ENCODE measurements at places on chromosomes 11 and 22.

- DNase-seq = no peak
Measured at GRCh38 chr11:12152321-12152720, 41.9 kb downstream of the MICAL2 start.

DNA sequence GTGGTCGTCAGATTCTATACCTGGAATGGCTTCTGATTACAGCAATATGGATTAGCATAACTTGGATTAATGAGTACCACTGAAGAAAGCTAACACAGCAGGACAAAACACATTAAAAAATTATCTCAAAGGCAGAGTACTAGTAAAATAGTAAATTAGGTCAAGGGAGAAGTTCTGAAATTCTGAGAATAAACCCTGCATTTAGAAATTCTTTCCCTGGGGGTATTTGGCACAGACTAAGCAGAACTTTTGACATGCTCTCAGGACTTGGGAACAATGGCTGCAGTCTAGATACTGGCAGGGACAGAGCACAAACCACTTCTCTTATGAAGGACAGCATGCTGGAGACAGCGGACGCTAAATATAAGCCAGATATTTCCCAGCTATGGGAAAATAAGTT is 85.6 kb upstream of the GRIA4 start:
- DNase-seq = no peak

DNA sequence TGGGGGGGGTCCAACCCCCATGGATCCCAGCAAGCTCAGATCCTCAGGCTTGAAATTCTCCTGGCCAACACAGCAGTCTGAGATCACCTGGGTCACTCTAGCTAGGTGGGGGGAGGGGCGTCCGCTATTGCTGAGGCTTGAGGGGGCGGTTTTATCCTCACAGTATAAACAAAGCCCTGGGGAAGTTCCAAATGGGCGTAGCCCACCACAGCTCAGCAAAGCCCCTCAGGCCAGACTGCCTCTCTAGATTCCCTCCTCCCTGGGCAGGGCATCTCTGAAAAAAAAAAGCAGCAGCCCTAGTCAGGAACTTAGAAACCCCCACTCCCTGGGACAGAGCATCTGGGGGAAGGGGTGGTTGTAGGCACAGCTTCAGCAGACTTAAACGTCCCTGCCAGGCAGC is 16.7 kb downstream of the TRPC6 start:
- no peak for DNase-seq

DNA sequence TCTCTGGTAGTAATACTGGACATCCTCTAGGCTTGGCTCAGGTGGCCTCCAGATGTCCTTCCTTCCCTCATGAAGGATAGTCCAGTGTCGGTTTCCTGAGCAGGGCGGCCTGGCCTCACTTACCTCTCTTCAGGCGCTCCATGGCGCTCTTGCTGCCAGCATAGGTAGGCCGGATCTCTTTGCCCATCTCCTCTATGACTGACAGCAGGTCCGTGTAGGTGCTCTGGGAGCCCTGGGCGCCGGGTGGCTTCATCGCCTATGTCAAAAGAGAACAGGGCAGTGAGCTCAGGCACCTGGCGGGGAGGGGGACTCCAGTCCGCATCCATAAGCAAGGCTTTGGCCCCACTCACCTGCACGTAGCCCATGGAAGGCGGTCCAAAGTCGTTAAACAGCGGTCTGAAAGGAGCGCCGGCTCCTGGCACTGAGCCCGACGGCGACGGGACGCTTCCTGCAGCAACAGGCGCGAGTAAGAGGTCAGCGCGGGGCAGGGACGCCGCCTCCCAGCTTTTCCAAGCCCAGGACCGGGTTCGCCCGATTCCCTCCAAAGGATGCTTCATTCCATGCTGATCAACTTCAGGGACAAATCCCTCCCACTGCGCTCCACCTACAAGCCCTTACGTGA is 609 bp downstream of the CDK2AP2 start:
- no peak for DNase-seq

GRCh38 chr11:72808331-72808798 is 5.8 kb upstream of the ATG16L2 start:
- DNase-seq = no peak

DNA sequence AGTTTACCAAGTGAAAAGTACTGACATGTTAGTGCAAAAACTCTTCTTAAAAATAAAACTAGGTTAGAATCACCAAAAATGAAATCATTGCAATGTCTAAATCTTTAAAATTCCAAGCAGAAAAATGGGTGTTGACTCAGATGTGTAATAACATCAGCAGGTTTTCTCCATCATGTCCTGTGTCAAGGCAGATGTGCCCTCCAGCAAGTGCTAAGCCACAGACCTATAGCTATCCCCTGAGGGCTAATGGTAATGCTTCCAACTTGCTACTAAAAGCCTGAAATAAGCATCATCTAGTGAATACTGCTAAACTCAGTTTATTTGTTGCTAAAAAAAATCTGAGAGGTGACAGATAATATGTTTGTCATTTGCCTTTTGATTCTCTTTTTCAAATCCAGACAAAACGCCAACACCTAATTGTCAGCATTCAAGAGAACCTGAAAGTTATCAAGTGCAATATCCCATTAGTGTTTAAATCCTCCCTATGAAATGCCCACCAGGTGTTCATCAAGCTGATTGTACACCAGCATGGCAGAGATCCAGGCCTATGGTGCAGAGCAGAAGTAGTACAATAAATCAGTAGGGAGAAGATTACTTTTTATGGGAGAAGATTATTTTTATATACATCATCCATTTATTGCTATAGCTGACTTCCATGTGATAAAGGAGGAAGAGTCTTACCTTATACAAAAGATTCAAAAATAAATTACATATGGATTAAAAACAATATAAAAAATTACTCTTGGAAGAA is 55.1 kb upstream of the SYT9 start:
- no peak for DNase-seq

DNA sequence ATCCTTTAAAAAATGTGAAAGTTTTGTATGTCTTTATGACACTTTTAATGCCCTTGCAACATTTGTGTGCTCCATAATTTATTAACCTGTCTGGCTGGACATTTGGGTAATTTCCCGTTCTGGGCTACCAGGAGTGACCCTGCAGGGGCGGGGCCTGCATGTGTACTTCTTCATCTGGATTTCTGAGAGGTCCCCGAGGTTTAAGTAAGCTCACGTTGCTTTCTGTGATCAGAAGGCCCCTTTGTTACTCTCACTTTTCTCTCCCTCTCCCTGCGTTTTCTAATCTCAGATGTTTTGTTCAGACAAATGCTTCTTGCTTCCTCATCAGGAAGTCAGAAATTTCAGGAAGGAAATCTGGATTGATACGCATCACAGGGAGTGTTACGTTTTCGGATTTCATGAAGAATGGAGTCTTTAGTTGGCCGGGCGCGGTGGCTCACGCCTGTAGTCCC is 78.9 kb upstream of the CRYBB3 start:
- DNase-seq = no peak

- DNase-seq = no peak
Measured at GRCh38 chr11:27089746-27090145, 49.1 kb downstream of the BBOX1 start.

DNA sequence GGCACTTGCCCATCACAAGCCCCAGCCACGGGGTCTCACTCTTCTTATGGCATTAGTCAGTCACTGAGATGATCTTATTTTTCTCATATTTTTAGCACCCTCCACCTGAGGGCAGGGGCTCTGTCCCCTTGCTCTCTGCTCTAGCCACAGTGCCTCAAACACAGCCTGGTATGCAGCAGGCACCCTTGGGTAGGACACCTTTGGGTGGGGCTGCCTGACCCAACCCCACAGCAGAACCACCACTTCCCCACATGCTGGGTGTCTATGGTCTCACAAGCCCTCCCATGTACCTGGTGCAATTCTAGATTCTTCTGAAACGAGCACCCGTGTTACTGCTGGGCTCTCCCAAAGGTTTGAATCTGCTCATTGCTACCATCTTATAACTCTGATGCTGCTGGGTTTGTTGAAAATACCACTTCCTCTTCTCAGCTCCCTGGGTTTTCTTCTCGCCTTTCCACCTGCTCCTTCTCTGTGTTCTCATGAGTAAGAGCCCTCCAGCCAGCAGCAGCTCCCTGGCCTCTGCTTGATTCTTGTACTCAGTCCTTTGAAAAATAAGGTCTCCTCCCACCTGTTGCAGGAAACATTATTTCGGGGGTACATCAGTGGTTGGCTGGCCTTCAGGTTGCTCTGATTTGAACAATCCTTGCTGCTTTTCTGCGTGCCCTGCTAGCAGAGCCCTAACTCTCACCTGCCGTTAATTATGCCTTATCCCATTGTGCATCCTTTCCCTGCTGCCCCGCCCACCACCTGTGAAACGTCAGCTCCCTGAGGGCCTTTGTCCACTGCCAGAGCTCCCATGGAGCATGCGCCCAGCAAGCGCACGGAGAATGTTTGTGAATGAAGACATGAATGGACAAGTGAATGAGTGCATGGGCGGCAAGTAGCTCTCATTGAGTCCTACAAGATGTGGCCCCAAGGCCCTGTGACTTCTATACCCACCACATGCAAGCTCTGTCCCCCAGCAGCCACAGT is 1181.6 kb downstream of the TBC1D22A start:
- DNase-seq = no peak

DNA sequence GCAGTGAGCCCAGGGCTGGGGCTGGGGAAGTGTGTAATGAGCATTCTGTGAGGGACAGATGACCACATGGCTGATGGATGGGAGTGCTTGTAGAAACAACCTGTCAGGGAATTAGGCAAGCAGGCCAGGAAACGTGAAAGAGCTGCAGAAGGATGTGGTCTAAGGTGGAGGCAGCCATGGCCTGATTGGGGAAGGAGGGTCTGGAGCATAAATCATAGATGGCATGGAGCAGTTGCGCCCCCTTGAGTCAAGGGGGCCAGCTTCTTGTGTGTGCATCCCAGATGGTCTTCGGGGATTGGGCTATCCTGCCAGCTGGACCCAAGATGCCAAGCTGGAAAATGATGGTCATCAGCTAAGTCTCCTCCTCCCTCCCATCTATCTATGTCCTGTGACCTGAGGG is 119.4 kb upstream of the CLPB start:
- DNase-seq = no peak

DNA sequence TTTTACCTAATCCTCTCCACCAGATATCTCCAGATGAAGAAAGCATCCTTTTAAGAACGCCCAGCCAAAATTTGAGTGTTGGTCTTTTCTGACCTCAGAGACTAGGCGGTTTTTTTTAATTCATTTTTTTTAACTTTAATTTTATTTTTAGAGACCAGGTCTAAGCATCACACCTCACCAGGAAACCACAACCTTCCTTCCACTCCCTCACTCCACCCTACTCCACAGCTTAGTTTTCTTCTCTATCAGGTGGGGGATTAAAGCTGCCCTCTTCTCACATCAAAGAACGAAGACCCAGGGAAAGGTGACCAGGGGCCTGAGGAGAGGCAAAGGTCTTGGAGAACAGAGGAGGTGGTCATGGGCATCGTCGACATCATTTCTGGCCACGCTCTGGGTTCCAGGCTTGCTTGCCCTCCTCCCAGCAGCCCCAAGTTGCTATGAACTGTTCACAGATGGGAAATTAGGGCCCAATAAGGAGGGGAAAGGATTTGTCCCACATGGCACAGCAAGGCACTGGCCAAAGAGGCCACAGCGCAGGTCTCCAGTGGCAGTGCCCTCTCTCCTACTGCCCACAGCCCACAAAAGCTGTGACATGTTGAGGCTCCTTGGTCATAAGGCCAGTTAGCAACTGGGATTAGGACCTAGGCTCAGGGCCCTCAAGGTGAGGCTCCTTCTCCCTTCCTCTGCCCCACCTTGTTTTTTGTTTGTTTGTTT is 1.4 kb upstream of the PEX16 start:
- DNase-seq = no peak

DNA sequence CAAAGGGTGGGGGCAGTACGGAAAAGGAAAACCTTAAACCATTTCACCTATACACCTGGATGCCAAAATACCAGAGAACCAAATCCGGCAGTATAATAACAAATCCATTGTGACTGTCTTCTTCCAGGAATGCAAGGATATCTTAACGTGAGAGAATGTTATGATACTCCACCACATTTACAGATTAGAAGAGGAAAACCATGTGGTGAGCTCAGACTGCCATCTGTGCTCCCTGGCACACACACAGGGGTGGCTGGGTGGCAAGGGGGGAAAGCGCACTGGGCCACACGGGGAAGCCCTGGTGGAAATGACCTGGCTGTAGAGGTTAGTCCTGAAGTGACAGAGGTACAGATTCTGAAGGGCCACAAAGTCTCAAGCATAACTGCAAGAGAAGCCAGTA is 9.9 kb downstream of the EIF1AD start:
- DNase-seq = no peak
